ENCODE measurements at places on chromosomes 3 and 15. TPM values are rescaled to one million over a fixed set of nuclear protein-coding genes. Genes with fewer than 3 reads are reported as not detected.

Gene EPHB3
- 0.50 TPM for polyA plus RNA-seq

GRCh38 chr15:78004222-78004727, 73.2 kb downstream of the TBC1D2B start:
- DNase-seq: no peak

Gene PARP9
- polyA plus RNA-seq: 5.1 TPM

GRCh38 chr3:3902161-3902560, 102.9 kb downstream of the LRRN1 start:
- no peak for DNase-seq

Gene TMEM45A
- 5.2 TPM for polyA plus RNA-seq

DNA sequence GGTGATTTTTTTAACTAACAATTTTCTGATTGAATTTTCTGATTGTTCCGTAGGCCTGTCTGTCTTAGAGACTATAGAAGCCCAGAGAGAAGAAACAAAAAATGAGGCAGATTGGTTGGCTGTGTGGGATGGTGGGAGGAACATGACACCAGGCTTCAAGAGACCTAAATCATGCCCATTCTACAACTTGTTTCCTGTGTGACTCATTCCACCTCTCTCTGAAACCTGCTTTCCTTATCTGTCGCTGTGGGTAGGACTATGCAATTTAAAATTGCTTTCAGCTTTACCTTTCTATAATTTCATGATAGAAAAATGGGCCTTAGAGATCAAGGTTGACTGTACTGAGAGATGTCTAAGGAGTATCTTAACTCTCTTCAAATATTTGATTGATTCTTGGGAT, 44.5 kb downstream of the OXNAD1 start:
- no peak for DNase-seq

DNA sequence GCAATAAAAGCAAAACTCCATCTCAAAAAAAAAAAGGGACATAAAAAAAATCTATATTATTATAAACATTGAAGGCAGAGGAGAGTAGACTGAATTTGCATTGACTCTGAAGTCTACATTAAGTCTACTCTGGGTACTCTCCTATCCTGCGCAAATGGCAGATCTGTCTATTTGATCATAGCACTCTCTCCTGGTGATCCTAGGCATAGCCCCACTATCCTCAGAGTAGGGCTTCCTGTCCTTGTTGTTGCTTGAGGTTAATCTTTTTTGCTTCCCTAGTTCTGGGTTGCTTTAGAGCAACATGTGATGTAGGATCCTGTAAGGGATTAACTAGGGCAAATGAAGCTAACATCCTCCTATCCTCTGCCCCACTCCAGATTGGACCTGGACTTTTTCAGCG, 82.1 kb upstream of the LRRFIP2 start:
- DNase-seq: peak; percentile 50

Gene EXD1
- polyA plus RNA-seq: 0.34 TPM

Gene XIRP1
- polyA plus RNA-seq: not detected

GRCh38 chr15:68407141-68407885, 24.6 kb downstream of the ITGA11 start:
- no peak for DNase-seq

Gene FSTL1
- polyA plus RNA-seq: 119 TPM

Gene EPB42
- polyA plus RNA-seq: not detected

GRCh38 chr15:76333309-76333708, 3.3 kb upstream of the ISL2 start:
- no peak for DNase-seq

DNA sequence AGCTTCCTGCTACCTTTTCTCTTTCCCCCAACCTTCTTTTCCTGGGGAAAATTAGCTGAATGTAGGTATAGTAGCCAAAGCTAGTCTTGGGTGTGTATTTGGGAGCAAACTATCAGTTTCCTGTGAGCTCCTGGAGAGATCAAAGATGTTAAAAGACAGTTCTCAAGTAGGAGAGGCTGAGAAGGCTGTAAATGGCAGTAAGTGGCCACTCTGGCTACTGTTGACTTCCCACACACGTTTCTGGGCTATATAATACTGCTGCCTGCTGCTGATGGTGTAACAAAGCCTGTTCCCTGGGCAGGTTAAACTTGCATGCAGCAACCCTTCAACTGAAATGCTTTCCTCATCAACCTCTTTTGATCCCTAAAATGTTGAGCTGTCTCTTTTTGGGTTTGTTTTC, 27.6 kb downstream of the ARID3B start:
- DNase-seq: no peak

Gene P2RY14
- not detected for polyA plus RNA-seq

GRCh38 chr3:20062996-20063395, 22.8 kb downstream of the KAT2B start:
- no peak for DNase-seq

Gene MESP1
- polyA plus RNA-seq: 2.8 TPM

Gene STRIT1
- polyA plus RNA-seq: not detected
